ENCODE measurements at places on chromosomes 3 and 15. TPM values are rescaled to one million over a fixed set of nuclear protein-coding genes. Genes with fewer than 3 reads are reported as not detected.
A peak's percentile ranks its signal among the peaks of the same experiment; 100 is the strongest.

The GOLGA8O gene
- total RNA-seq, result 0.49 TPM

GRCh38 chr3:146561879-146562278 is 17.5 kb upstream of the PLSCR1 start:
- H3K27ac ChIP-seq, result no peak overlapping the region
- DNase-seq, result peak; percentile 28
- no peaks in the 10 kb centered on the region for H3K36me3 ChIP-seq
- no peak overlapping the region for H3K4me3 ChIP-seq
- no peaks in the 10 kb centered on the region for H3K27me3 ChIP-seq
- H3K4me1 ChIP-seq, result no peaks in the 10 kb centered on the region

The IL12A gene
- 2.8 TPM for total RNA-seq

- no peaks in the 10 kb centered on the region for H3K36me3 ChIP-seq
- no peaks in the 10 kb centered on the region for H3K27me3 ChIP-seq
- H3K27ac ChIP-seq, result no peak overlapping the region
Measured at GRCh38 chr3:128280481-128281052, 127.3 kb downstream of the EEFSEC start.

DNA sequence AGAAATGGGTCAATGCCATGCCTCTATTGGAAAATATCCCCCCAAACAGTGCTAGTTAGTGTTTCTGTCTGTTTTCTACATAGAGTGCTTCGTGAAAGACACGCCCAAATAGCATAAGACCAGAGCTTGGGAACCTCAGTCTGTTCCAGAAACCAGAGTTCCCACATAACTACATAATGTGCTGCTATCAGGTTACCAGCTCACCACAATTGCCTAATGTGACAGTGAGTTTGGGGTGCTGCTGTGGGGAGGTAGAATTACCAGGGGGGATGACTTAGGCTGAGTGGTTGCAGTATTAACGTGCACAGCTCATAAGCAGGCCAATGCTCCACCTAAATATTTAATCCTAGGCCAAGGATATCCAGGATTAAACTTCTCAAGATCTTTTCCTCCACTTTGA is 39.2 kb downstream of the DUT start:
- no peaks in the 10 kb centered on the region for H3K36me3 ChIP-seq
- no peak overlapping the region for H3K4me3 ChIP-seq
- no peak overlapping the region for H3K27ac ChIP-seq
- no peaks in the 10 kb centered on the region for H3K27me3 ChIP-seq
- no peak for DNase-seq

The CACNA2D3 gene
- total RNA-seq, result 0.20 TPM

GRCh38 chr3:129575997-129576384 is 30.5 kb downstream of the PLXND1 start:
- H3K4me3 ChIP-seq, result no peak overlapping the region
- no peaks in the 10 kb centered on the region for H3K36me3 ChIP-seq
- no peaks in the 10 kb centered on the region for H3K27me3 ChIP-seq
- H3K4me1 ChIP-seq, result no peaks in the 10 kb centered on the region
- DNase-seq, result no peak

- H3K36me3 ChIP-seq, result no peaks in the 10 kb centered on the region
- H3K27me3 ChIP-seq, result peaks cover 4% of the 10 kb centered on the region
- H3K4me1 ChIP-seq, result no peaks in the 10 kb centered on the region
- H3K27ac ChIP-seq, result no peak overlapping the region
- DNase-seq, result no peak
Measured at GRCh38 chr3:4799266-4800256, 179.7 kb upstream of the BHLHE40 start.

The CFAP100 gene
- not detected for total RNA-seq

Data from HCT116 (cell line).